GM23248 (cell line): ENCODE measurements at places on chromosomes 6 and 20. TPM values are rescaled to one million over a fixed set of nuclear protein-coding genes. Genes with fewer than 3 reads are reported as not detected.

DNA sequence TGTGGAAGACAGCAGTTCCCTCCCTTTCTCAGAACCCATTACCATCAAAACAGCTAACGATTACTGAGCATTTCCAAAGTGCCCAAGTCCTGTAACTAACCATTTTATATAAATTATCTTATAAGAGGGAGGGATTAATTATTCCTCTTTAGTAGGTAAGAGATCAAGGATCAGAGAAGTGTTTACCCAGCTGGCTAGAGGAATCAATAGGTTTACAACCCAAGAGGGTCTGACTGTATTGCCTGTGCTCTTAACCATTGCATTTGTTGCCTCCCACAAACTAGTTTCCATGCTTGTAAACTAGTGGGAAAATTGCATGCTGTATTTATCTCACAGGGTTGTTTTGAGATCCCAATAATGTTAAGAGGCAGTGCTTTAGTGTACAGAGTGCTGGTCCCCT, 3.7 kb upstream of the DBNDD2 start:
- H3K27ac ChIP-seq = no peak overlapping the region
- no peaks in the 10 kb centered on the region for H3K27me3 ChIP-seq
- H3K36me3 ChIP-seq = no peaks in the 10 kb centered on the region
- H3K4me3 ChIP-seq = no peak overlapping the region
- DNase-seq = no peak
- 0 out of 2 replicates have a peak, but pooled peaks cover 7% of the 10 kb centered on the region for H3K4me1 ChIP-seq

The LST1 gene
- total RNA-seq = not detected in 2 replicates

GRCh38 chr20:44736170-44737021, 9.3 kb upstream of the KCNK15 start:
- H3K4me3 ChIP-seq = no peak overlapping the region
- H3K27ac ChIP-seq = peak overlapping the region; percentile 5; the same call in 1 of the 2 replicates
- H3K4me1 ChIP-seq = peaks cover 17% of the 10 kb centered on the region
- DNase-seq = peak; percentile 88
- H3K36me3 ChIP-seq = no peaks in the 10 kb centered on the region

DNA sequence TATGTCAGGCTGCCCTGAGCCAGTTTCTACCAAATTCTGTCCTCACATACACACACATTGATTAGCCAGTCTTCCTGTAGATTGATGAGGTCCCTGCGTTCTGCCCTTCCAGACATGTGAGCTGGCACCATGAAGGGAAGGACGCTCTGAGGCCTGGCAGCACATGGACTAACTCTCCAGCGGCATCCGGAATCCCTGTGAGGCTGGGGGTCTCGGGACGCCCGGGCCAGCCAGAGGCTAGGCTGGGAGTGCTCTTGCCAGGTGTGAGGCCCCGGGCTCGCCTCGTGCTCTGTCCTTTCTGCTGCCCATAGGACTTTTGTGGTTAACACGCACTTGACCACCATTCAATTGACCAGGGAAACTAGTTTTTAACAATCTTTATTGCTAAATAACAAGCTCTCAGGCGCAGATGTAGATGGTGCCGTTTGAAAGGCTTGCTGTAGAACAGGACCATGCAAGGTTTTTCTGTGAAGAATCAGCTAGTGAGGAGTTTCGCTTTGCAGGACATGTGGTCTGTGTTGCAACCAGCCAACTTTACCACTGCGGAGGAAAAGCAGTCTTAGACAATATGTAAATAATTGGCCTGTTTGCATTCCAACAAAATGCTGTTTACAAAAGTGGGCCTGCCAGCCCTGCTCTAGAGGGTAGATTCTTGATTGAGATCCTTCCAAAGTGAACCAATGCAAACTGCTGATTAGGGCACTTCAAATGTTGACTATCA, 29.3 kb downstream of the FOXF2 start:
- H3K27ac ChIP-seq = no peak overlapping the region
- H3K4me3 ChIP-seq = no peak overlapping the region
- DNase-seq = peak; percentile 8
- H3K27me3 ChIP-seq = 0 out of 2 replicates have a peak, but pooled peaks cover 7% of the 10 kb centered on the region

The MCCD1 gene
- total RNA-seq = not detected in 2 replicates

GRCh38 chr20:44066645-44067606, 120.1 kb downstream of the JPH2 start:
- H3K27ac ChIP-seq = no peak overlapping the region
- H3K36me3 ChIP-seq = no peaks in the 10 kb centered on the region
- H3K4me3 ChIP-seq = no peak overlapping the region
- no peaks in the 10 kb centered on the region for H3K4me1 ChIP-seq
- DNase-seq = no peak

The PAX1 gene
- not detected in 2 replicates for total RNA-seq

DNA sequence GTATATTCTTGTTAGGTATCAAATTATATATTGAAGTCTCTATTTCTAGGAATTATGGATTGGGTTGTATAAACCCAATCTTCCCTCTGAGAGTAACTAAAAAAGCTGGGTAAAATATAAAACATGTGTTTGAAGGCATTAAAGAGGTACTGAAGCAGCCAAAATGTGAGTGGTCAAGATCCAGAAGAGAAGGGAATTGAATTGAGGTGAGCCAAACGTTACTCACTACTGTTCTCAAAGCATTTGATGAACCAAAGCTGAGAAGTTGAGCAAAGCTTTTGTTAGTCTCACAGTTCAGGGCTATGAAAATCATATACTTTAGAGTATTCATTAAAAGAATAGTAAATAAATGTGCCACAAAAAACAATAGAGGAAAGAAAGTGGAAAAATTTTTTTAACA, 365.8 kb downstream of the BCKDHB start:
- no peak overlapping the region for H3K4me3 ChIP-seq
- no peaks in the 10 kb centered on the region for H3K36me3 ChIP-seq
- H3K4me1 ChIP-seq = peaks cover 15% of the 10 kb centered on the region

DNA sequence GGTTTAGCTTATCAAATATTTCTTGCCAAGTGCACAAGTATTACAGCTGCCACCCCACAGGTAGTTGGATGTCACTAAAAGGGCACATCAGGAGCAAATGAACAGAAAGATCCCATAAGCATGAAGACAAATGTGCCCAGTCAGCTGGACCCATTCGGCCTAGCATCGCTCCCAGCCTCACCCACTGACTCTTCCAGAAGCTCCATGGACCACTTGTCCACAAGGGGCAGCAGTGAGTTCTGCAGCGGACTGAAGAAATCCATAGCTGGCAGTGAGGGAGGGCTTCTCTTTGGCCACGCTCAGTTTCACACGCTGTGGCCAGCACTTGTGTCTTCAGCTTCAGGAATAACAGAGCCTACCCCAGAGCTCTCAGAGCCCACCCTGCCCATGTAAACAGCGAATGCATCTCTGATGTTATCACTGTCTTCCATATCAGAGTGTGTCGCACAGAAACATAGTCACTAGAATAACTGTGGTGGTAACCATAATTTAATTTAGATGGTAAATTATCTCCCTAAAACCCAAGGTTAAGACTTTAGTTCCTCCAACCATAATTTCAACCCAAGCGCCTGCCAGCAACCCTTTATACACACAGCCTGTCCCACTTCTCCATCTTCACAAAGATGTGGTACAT, 15.8 kb downstream of the CGA start:
- H3K36me3 ChIP-seq = no peaks in the 10 kb centered on the region
- H3K4me3 ChIP-seq = no peak overlapping the region
- DNase-seq = peak; percentile 65

- no peaks in the 10 kb centered on the region for H3K27me3 ChIP-seq
- H3K27ac ChIP-seq = no peak overlapping the region
- H3K4me3 ChIP-seq = no peak overlapping the region
- no peaks in the 10 kb centered on the region for H3K4me1 ChIP-seq
- no peaks in the 10 kb centered on the region for H3K36me3 ChIP-seq
- DNase-seq = no peak
These were observed 61.7 kb downstream of the RIPOR3 start for GRCh38 chr20:50629670-50630045.

GRCh38 chr6:56595490-56596122, 47.1 kb downstream of the DST start:
- H3K4me1 ChIP-seq = peaks cover 9% of the 10 kb centered on the region; the same call in 1 of the 2 replicates
- peak overlapping the region; percentile 19; the same call in 1 of the 2 replicates for H3K27ac ChIP-seq
- peak; percentile 77 for DNase-seq
- no peak overlapping the region for H3K4me3 ChIP-seq
- peaks cover 81% of the 10 kb centered on the region for H3K36me3 ChIP-seq

GRCh38 chr20:19769507-19769906, 11.4 kb downstream of the RIN2 start:
- no peak overlapping the region for H3K27ac ChIP-seq
- no peaks in the 10 kb centered on the region for H3K36me3 ChIP-seq

GRCh38 chr20:58246346-58246745, 17.9 kb upstream of the ANKRD60 start:
- H3K36me3 ChIP-seq = peaks cover 25% of the 10 kb centered on the region; the same call in 1 of the 2 replicates
- H3K4me1 ChIP-seq = no peaks in the 10 kb centered on the region
- peak; percentile 24 for DNase-seq
- H3K4me3 ChIP-seq = no peak overlapping the region
- 0 out of 2 replicates have a peak, but pooled peaks cover 2% of the 10 kb centered on the region for H3K27me3 ChIP-seq
- no peak overlapping the region for H3K27ac ChIP-seq

DNA sequence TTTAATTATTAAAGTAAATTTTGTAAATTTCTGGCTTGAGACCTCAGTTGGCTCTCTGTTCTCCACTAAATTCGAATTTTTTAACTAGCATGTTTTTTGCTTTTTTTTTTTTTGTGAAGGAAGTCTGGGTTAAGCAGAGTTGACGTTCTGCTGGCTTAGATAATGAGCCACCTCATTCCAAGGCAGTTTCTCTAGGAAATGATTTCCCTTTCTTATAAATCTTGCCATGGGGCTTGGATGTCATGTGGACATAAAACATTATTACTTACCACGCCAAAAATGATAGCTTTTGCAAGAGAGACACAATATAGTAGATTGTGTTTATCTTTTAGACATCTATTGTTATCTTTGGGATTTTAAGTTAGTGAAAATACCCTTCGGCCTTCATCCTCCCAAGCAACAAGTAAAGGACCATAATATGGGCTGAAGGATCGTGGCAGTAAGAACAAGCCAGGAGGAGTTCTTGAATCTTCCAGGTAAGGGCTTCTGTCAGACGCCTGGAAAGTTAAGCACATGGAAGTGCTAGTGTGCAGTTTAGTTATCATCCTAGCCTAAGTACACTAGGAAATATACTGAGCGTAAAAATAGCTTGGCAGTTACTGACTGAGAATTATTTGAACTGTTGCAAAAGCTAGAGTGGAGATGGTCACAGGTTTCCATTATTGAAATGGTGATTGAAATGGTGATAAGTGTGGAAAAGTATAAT, 30.7 kb downstream of the ADGRG6 start:
- H3K4me1 ChIP-seq = no peaks in the 10 kb centered on the region
- no peaks in the 10 kb centered on the region for H3K27me3 ChIP-seq
- DNase-seq = no peak

GRCh38 chr6:30013291-30013922, 47.7 kb upstream of the POLR1H start:
- peak; percentile 37 for DNase-seq
- H3K4me3 ChIP-seq = no peak overlapping the region
- H3K36me3 ChIP-seq = no peaks in the 10 kb centered on the region
- no peak overlapping the region for H3K27ac ChIP-seq
- no peaks in the 10 kb centered on the region for H3K4me1 ChIP-seq

The PDYN gene
- total RNA-seq = not detected in 2 replicates

DNA sequence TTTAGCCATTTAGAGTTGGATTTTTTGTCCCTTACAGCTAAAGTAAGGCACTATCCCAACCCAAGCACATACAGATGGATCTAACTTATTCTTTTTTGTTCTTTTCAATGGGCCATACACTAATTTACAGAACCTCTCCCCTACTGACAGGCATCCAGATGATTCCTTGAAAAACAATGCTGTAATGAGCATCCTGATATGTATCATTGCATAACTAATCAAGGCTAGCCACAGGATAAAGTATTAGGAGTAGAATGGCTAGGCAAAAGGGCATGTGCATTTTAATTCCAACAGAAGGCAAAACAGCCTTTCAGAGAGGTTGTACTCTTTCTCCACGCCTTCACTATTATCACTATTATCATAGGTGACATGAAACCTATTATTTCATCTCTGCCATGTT, 54.1 kb downstream of the ELOVL5 start:
- DNase-seq = peak; percentile 36
- no peak overlapping the region for H3K4me3 ChIP-seq
- no peaks in the 10 kb centered on the region; the same call in 1 of the 2 replicates for H3K36me3 ChIP-seq
- no peak overlapping the region for H3K27ac ChIP-seq
- no peaks in the 10 kb centered on the region for H3K27me3 ChIP-seq
- peaks cover 16% of the 10 kb centered on the region for H3K4me1 ChIP-seq

- no peak overlapping the region for H3K4me3 ChIP-seq
- no peak for DNase-seq
- no peaks in the 10 kb centered on the region for H3K27me3 ChIP-seq
- H3K36me3 ChIP-seq = peaks cover 23% of the 10 kb centered on the region
- no peaks in the 10 kb centered on the region for H3K4me1 ChIP-seq
These were observed 32.8 kb downstream of the DYNLT1 start for GRCh38 chr6:158611541-158612370.

- H3K27ac ChIP-seq = no peak overlapping the region
- H3K36me3 ChIP-seq = no peaks in the 10 kb centered on the region
- no peak overlapping the region for H3K4me3 ChIP-seq
- peaks cover 7% of the 10 kb centered on the region; the same call in 1 of the 2 replicates for H3K27me3 ChIP-seq
- no peaks in the 10 kb centered on the region for H3K4me1 ChIP-seq
These were observed 161.2 kb downstream of the EYA2 start for GRCh38 chr20:47055699-47056369.

GRCh38 chr6:129498950-129499842, 210.8 kb downstream of the ARHGAP18 start:
- H3K4me3 ChIP-seq = peak overlapping the region; percentile 56
- H3K27me3 ChIP-seq = no peaks in the 10 kb centered on the region
- peaks cover 46% of the 10 kb centered on the region for H3K4me1 ChIP-seq
- peak; percentile 72 for DNase-seq
- no peaks in the 10 kb centered on the region for H3K36me3 ChIP-seq

The GSTA5 gene
- not detected in 2 replicates for total RNA-seq

DNA sequence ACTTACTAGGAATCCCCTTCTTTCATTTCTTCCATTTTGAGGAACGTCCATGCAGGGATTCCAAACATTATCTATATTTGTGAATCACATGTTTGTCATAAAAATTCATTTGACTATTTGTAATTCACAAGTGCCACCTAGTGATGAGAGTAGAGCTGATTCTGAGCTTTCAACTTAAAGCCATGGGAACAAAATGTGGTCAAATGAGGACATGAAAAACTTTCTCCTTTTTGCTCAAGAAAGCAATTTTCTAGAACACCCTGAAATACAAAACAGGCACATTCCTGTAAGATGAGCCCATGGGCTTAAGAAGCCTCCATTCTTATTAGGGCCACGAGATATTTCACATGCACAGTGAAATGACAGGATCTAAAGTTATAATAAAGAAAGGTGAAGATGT, 12.3 kb downstream of the MAP3K7 start:
- peak overlapping the region; percentile 33 for H3K27ac ChIP-seq
- peaks cover 21% of the 10 kb centered on the region; the same call in 1 of the 2 replicates for H3K36me3 ChIP-seq

The TBXT gene
- not detected in 2 replicates for total RNA-seq

The ABCC10 gene
- total RNA-seq = 18.2 and 21.3 TPM in 2 replicates

DNA sequence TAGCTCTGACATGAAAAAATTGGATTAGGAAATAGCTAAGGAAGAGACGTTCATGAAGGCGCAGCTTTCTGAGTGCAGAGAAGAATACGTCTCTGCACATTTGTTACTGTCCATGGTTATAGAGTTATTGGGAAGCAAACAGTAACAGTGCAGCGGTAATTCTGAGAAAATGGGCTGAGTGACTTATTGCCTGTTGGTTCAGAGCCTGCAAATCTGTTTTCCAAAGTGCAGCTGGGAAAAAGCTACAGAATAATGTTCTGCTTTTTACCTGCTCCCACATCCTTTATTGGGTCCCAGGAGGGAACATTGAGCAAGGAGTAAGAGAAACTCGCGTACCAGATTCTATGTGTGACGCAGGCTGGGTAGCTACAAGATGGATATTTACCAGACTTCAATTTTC, 160.2 kb downstream of the BTBD3 start:
- no peaks in the 10 kb centered on the region for H3K36me3 ChIP-seq
- no peak overlapping the region for H3K27ac ChIP-seq
- H3K27me3 ChIP-seq = no peaks in the 10 kb centered on the region
- no peak overlapping the region for H3K4me3 ChIP-seq
- DNase-seq = no peak

The ALDH8A1 gene
- total RNA-seq = not detected in 2 replicates

The CDH4 gene
- 3.9 and 4.4 TPM in 2 replicates for total RNA-seq

The HNF4A gene
- not detected in 2 replicates for total RNA-seq
